ENCODE measurements at places on chromosomes 7 and 10.

DNA sequence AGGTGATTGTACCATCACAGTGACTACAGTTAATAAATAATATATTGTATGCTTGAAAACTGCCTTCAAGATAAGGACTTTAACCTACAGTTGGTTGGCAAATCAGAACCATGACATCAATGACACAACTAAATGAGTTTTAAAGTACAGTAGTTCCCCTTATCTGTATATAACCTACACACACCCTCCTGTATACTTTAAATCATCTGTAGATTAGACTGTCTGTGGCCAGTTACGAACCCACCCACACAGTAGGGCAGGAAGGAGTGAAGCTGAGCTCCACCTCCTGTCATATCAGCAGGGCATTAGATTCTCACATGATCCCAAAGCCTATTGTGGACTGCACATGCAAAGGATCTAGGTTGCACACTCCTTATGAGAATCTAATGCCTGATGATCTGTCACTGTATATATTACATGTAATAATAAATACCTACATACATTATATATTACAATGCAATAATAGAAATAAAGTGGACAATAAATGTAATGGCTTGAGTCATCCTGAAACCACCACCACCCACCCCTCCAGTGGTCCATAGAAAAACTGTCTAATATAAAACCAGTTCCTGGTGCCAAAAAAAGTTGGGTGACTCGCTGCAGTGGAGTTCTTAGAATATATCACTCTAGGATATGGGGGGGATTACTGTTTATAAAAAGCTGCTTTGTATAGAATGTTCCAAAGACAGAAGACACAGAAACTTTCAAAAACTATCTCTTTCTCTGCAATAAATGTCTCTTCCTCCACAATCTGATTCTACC, 5.6 kb downstream of the TPK1 start:
- DNase-seq: no peak

GRCh38 chr7:2512179-2512661, 7.4 kb upstream of the LFNG start:
- DNase-seq: no peak

GRCh38 chr7:55475855-55476803, 96.2 kb downstream of the VOPP1 start:
- no peak for DNase-seq

DNA sequence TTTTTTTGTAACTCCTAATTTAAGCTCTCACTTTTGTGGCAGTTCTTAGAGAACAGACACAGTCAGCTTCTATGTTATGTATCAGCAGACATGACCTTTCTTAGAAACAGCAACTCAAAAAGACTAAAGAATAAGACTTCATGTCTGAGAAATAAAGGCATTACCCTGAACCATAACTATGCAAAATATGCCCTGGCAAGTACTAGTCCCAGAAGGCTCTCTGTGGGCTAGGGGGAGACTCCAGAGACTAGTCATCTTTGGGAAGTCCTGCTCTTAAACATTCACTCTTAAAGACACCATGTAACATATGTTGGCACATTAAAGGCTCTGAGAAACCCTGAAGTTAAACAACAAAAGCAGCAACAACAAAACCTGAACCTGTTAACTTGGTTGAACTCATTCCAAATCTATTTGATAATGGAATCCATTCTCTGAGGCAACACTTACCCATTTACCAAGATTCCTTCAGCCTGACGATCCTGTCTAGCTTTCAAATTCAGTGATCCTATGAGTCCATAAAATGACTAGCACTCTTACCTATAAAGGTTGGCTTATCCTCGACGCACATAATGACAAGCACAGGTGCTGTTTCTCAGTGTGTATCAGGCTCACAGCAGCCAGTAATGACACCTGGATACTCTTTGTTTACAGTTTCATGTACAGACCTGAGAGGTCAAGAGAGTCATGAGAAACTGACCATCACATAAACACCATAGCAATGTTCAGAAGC, 62.3 kb downstream of the OSBPL3 start:
- DNase-seq: no peak

GRCh38 chr10:32077896-32078485, 21.8 kb upstream of the KIF5B start:
- no peak for DNase-seq

DNA sequence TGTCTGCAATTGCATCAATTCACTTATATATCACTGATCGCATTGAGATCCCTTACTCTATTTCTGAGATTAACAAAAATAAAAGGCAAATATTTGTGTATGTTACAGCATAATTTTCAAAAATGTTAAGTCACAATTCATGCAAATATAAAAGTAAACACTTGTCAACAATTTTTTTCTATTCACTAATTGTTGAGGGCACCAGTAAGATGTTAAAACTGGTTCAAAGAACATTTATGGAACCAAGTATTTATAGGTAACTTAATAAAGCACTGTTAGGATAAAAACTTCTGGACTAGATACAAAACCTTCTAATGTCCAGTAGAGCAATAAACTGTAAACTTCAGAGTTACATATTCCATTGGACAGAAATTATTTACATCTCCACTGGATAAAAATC, 586.1 kb upstream of the AUTS2 start:
- no peak for DNase-seq

DNA sequence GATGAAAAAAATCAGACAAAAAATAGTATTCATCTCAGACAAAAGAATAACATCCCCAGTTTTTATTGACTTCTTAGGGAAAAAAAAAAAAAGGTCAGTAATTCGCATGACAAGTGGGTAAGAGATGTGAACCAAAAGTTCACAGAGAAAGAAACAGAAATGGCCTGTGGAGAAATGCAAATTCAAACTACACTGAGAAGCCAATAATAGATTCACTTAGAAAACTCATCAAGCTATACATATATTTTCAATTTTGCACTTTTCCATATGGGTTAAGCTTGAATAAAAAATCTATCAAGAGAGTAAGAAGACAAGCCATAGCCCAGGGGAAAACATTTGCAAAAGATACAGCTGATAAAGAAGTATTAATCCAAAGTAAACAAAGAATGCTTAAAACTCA, 28.0 kb downstream of the HERC4 start:
- no peak for DNase-seq

DNA sequence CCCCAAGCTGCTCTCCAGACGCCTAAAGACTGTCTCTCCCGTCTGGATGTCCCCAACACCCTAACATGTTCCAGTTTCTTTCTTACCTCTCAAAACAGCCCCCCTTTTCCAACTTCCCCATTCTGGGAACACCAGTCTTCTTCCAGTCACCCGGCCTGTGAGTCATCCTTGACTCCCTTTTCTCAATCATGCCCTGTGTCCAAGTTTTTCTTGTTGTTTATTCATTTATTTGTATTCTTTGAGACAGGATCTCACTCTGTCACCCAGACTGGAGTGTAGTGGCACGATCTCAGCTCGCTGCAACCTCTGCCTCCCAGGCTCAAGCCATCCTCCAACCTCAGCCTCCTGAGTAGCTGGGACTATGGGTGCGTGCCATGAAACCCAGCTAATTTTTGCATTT, 15.6 kb downstream of the SNX10 start:
- DNase-seq: no peak

DNA sequence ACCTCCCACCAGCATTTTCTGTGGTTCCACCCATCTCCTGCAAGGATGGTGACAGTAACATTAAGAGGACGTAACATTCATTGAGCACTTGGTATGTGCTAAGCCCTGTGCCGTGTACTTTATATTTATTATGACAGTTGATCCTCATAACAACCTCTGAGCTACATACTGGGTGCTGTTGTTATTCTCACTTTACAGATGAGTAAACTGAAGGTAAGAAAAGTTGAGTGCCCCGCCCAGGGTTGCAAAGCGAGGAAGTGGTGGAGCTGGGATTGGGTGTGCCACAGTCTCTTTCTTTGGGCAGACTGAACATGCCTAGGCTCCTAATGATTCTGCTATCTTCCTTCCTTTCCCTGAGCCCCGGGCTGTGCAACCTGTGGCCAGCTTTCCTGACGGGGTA, 107.4 kb downstream of the SH3PXD2A start:
- DNase-seq: no peak

DNA sequence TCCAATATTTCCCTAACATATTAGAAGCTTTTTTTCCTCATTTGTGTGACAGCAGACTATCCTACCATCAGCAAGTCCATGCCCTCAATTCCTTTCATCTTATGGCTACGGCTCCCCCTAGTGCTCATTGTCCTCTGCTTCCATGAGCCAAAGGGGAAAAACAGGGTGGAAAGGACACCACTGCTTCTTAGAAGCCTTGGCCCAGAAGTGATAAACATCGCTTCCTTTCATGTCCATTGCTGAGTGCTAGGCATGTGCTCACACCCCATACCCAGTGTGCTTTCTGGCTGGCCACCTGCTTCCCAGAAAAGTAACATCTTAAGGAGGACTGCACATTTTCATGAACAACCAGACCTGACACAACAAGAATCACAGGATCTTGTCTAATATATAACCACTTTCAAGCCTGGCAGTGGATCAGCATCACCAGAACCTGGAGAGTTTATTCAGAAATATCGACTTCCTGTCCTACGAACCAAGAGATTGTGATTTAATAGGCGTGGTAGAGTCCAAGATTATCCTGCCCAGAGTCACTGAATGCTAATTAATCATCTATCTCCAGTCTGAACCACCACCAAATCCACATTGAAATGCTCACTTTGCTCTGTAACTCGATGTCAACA, 650.5 kb upstream of the SORCS1 start:
- no peak for DNase-seq

GRCh38 chr7:36153571-36154097, 580 bp downstream of the EEPD1 start:
- DNase-seq: no peak

DNA sequence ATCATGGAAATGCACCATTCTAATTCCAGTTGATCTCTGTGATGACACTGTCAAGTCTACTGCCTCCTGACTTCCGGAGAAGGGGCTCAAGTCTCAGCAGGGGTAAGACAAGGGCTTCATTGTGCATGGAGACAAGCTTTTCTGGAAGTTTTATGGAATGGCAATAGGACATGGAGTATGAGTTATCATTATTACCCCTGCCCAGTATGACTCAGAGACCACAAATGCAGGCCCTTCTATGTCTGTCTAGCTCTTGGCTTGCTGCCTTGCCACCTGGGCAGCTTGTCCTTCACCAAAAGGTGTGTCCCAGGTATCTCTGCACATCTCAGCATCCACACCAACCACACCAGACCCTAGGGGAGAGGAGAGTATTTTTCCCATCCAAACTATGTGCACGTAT, 34.9 kb upstream of the KIAA1217 start:
- no peak for DNase-seq

DNA sequence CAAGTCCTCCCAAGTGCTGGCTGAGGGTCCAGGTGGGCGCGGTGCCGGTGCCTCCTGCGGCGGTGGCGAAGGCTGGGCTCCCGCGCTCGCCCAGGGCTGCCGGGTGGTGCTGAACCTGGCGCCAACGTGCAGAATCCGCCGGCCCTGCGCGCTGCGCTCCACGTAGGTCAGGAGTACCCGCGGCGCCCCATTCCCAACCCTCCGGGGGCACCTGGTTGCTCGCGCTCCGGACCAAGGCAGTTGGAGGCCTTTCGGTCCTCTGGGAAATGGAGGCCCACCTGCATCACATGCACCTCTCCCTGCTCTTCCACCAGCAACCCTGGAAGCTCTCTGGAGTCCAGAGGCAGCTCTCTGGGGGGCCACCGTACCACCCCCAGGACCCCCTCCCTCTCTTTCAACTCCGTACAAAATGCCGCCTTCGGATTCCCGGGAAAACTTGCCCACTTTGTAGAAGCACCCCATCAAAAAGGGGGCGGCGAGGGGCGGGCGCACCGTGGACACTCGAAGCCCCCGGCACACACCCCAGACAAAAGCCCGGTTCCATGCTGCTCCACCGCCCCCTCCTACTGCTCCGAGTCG, 745 bp downstream of the SLC16A9 start:
- DNase-seq: no peak

DNA sequence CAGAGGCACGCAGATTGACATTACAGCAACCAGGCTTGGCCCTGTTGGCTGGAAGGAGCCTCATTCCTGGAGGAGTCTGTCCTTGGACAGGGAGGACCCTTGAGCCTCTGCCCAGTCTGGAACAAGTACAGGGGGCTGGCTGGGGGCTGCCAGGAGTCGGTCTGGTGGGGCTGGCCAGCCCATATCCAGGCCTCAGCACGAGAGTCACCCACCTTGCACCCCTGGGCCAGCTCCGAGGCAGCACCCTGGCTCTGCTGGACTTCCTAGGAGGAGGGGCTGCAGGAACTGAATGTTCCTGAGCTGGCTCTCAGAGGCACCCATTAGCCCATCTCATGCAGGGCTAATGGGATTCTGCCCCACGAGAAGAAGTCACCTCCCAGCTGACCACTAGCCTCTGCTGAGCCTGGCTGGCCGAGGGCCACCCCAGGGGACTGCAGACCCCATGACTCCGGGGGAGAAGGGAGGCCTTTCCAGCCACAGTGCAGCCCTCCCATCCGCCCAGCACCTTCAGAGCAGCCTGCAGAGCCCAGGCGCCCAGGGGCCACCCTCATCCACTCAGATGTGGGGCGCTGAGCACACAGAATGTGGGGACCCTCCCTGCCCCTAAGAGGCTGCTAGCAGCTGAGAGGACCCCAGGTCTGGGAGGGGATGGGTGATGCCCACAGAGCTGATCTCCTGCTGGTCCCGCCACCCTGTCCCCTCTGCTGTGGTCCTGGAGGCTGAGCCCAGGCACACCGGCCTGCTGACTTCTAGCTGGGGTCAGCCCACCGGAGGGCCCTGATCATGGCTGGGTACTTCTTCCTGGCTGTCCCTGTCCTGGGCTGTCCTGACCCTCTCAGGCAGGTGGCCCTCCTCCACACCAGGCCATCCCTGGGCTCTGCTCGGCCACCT, 14.8 kb upstream of the INPP5A start:
- no peak for DNase-seq

DNA sequence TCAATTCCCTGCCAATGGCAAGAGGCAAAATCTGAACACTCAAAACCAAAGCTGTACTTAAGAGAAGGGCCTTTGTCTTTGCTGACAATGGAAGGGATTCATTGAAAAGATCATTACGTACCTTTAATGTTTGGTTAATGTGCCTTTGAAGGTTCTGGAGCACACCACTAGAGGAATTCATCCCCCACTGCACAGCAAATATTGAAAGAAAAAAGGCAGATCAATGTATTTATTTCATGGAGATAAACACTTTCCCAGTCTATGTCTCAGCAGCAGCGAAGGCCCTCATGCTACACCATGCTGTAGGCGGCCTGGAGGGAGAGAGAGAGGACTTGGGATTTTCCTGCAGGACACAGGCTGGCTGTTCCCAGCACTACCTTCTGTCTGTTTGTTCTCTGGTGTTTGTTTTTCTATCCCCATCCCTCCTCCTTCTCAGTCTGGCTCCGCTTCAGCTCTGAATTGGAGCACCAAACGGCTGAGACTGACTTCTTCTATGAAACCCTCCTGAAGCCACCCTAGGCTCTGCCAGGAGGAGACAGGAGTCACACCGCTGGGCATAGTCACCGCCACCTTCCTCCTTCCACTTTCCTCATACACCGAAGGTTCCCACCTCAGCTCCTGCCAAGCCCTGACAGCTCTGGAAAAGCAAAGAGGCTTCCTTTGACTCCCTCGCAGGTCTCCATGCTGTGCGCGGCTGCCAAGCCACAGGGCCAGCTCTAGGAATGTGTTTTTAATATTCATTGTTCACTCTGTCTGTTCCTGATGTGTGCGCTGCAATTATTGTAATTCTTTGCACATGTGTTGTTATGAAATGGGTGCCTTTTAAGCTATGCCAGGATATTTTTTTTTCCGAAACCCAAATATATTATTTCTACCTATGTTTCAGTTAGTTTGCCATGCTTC, 301.5 kb downstream of the FZD1 start:
- no peak for DNase-seq

Measured in esophagus squamous epithelium (tissue), 5 donors.